Activated naive CD8-positive, alpha-beta T cell treated with anti-CD3 and anti-CD28 coated beads, Interleukin-2, amount 50 U/mL, for 24 hours (primary cell): ENCODE measurements at places on chromosomes 3 and 15.

GRCh38 chr3:38576131-38576525 is 73.4 kb downstream of the SCN5A start:
- no peaks in the 10 kb centered on the region for H3K27me3 ChIP-seq
- H3K27ac ChIP-seq = no peak overlapping the region
- no peaks in the 10 kb centered on the region for H3K36me3 ChIP-seq
- no peak for DNase-seq
- H3K4me3 ChIP-seq = no peak overlapping the region

DNA sequence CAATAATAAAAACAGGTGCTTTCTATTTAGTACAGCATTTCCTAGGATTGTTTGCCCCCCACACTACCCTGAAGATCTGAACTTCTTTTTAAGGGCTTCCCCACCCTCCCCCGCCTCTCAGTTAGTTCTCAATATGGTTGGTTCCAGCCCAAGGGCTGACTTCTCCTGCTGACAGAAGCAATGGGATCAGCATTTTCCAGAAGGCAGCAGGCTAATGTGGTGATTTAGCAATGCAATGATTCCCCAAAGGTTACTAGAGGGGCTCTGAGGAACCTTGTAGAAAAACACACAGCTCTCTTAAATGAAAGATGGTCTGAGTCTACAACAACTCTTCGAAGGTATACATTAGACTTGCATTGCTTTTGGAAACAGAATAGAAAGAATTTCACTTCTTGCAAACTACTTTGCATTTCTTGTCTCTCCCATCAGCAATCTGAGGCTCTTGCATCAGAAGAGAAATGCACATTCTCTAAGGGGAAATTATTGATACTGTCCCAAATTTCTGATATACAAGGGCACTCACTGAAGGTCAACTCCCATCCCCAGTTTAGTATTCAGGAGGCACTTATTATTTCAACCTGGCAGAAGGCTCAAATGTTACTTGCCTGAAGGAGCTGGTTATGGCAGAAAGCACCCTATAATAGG is 30.3 kb downstream of the FGF12 start:
- no peak for DNase-seq
- H3K36me3 ChIP-seq = no peaks in the 10 kb centered on the region
- no peaks in the 10 kb centered on the region for H3K4me1 ChIP-seq
- no peak overlapping the region for H3K27ac ChIP-seq
- no peak overlapping the region for H3K4me3 ChIP-seq

- no peak for DNase-seq
- no peaks in the 10 kb centered on the region for H3K4me1 ChIP-seq
- H3K27ac ChIP-seq = no peak overlapping the region
- H3K27me3 ChIP-seq = peaks cover under 1% of the 10 kb centered on the region
- H3K36me3 ChIP-seq = no peaks in the 10 kb centered on the region
Observed at GRCh38 chr3:170765419-170766078, 104.4 kb downstream of the RPL22L1 start.

- no peak overlapping the region for H3K4me3 ChIP-seq
- no peak for DNase-seq
- no peaks in the 10 kb centered on the region for H3K27me3 ChIP-seq
- no peaks in the 10 kb centered on the region for H3K4me1 ChIP-seq
Observed at GRCh38 chr15:101056366-101057334, 137.5 kb downstream of the LRRK1 start.

DNA sequence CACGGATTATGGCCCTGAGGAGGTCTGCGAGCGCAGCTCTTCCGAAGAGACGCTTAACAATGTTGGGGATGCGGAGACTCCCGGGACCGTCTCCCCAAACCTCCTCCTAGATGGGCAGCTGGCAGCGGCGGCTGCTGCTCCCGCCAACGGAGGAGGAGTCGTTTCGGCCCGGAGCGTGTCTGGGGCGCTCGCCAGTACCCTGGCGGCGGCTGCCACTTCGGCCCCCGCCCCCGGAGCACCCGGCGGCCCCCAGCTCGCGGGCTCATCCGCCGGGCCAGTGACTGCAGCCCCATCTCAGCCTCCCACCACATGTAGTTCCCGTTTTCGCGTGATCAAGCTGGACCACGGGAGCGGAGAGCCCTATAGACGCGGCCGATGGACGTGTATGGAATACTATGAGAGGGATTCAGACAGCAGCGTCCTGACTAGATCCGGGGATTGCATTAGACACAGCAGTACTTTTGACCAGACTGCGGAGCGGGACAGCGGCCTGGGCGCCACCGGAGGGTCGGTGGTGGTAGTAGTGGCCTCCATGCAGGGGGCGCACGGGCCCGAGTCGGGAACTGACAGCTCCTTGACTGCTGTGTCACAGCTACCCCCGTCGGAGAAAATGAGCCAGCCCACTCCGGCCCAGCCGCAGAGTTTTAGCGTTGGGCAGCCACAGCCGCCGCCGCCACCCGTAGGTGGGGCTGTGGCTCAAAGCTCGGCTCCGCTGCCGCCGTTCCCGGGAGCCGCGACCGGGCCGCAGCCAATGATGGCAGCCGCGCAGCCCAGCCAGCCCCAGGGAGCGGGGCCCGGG is 1.6 kb downstream of the TSC22D2 start:
- H3K4me1 ChIP-seq = peaks cover 45% of the 10 kb centered on the region
- DNase-seq = peak; percentile 78
- H3K27me3 ChIP-seq = no peaks in the 10 kb centered on the region
- H3K27ac ChIP-seq = peak overlapping the region; percentile 96
- peaks cover 30% of the 10 kb centered on the region for H3K36me3 ChIP-seq

- DNase-seq = no peak
- H3K27me3 ChIP-seq = peaks cover 2% of the 10 kb centered on the region
- H3K4me1 ChIP-seq = peaks cover 58% of the 10 kb centered on the region
- H3K4me3 ChIP-seq = peak overlapping the region; percentile 89
- H3K36me3 ChIP-seq = peaks cover 66% of the 10 kb centered on the region
Observed at GRCh38 chr3:151197981-151198767, 4.8 kb downstream of the GPR171 start.
